ENCODE measurements at places on chromosomes 7 and 10. TPM values are rescaled to one million over a fixed set of nuclear protein-coding genes. Genes with fewer than 3 reads are reported as not detected.

- H3K4me3 ChIP-seq = no peak overlapping the region
- H3K27me3 ChIP-seq = no peaks in the 10 kb centered on the region
- H3K4me1 ChIP-seq = peaks cover 9% of the 10 kb centered on the region
These were observed 1.9 kb upstream of the PGAM2 start for GRCh38 chr7:44067064-44067951.

BMI1 gene
- 28.6 TPM for total RNA-seq

NKX2-3 gene
- 7.9 TPM for total RNA-seq

- H3K4me1 ChIP-seq = peaks cover 5% of the 10 kb centered on the region
- H3K27me3 ChIP-seq = no peaks in the 10 kb centered on the region
- DNase-seq = peak; percentile 40
These were observed 526 bp downstream of the ZNF248 start for GRCh38 chr10:37856881-37857286.

GRCh38 chr7:74215921-74216320, 6.1 kb downstream of the LAT2 start:
- no peaks in the 10 kb centered on the region for H3K4me1 ChIP-seq
- DNase-seq = no peak
- H3K4me3 ChIP-seq = no peak overlapping the region
- no peaks in the 10 kb centered on the region for H3K27me3 ChIP-seq

GRCh38 chr10:119285495-119286267, 78.3 kb downstream of the GRK5 start:
- no peak overlapping the region for H3K4me3 ChIP-seq
- H3K27ac ChIP-seq = no peak overlapping the region
- H3K36me3 ChIP-seq = no peaks in the 10 kb centered on the region
- no peaks in the 10 kb centered on the region for H3K27me3 ChIP-seq

WEE2 gene
- total RNA-seq = not detected

GRCh38 chr10:48251525-48252353, 22.8 kb downstream of the FRMPD2 start:
- DNase-seq = peak; percentile 37
- H3K4me1 ChIP-seq = no peaks in the 10 kb centered on the region
- H3K27me3 ChIP-seq = no peaks in the 10 kb centered on the region
- H3K27ac ChIP-seq = no peak overlapping the region
- H3K4me3 ChIP-seq = no peak overlapping the region

ZWINT gene
- total RNA-seq = 25.5 TPM

DNA sequence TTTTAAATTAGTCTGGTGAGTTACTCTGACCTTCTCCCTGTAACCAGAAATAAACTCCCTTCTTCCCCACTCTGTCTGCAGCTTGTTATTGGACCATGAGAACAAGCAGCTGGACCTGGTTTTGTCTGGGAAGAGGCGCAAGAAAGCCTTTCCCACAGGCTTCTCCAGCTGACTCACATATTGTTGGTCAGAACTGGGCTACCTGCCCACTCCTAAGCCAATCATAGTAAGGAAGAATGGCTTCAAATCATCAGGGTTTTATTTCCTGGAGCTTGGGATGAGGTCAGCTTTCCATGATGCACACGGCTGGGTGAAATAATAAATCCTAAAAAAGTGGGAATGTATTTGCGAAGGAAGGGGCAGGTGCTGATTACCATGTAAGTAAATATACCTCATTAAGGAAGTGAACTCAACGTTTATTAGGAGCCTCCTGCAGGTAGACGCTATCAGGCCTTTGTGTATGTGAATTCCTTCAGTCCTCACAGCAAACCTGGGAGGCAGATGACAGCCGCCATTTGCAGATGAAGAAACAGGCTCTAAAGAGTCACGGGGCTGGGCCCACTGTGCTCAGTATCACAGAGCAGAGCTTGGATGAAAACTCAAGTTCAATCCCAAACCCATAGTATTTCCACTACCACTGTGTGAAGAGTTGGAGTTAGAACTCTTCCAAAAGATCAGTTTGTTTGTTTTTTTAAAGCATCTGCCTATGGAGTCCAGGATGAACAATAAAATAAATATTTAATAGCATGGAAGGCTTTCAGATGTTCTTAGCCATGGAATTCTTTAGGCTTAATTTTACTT, 32.8 kb downstream of the IL15RA start:
- peak overlapping the region; percentile 85 for H3K27ac ChIP-seq
- H3K4me3 ChIP-seq = no peak overlapping the region
- H3K4me1 ChIP-seq = no peaks in the 10 kb centered on the region
- no peaks in the 10 kb centered on the region for H3K27me3 ChIP-seq
- no peaks in the 10 kb centered on the region for H3K36me3 ChIP-seq
- peak; percentile 88 for DNase-seq

FAM171A1 gene
- total RNA-seq = 50.9 TPM
